Activated CD8-positive, alpha-beta memory T cell treated with anti-CD3 and anti-CD28 coated beads for 48 hours (primary cell): ENCODE measurements at places on chromosomes 16 and 17.

GRCh38 chr16:46613352-46613751, 7.8 kb downstream of the SHCBP1 start:
- no peak for DNase-seq

DNA sequence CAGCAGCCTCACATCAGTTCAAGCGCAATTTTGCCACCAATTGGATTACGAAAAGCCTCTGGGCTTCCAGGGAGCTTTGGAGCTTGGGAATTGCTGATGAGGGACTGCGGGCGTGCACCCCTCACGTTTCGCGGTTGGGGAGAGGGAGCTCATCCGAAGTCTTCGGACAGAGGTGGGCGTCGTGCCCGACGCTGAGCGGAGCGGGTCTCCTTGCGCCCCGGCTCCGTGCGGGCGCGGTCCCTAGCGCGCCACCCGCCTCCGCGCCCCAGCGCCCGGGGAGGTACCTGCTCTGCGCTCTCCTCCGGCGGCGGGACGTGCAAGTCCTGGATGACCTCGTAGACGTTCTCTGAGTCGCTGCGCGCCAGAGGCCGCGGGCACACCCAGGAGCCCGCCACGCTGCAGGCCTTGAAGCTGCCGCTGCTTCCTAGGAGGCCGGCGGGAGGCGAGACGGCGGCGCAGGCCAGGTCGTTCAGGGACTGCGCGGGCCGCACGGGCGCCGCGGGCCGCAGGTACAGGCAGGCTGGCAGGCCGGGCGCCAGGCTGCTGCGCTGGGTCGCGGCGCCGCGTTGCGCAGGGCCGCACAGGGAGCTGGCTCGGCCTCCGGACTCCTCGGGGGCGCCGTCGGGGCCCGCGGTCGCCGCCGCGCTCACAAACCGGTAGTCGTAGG, 3.2 kb downstream of the ARHGAP27 start:
- DNase-seq: no peak

DNA sequence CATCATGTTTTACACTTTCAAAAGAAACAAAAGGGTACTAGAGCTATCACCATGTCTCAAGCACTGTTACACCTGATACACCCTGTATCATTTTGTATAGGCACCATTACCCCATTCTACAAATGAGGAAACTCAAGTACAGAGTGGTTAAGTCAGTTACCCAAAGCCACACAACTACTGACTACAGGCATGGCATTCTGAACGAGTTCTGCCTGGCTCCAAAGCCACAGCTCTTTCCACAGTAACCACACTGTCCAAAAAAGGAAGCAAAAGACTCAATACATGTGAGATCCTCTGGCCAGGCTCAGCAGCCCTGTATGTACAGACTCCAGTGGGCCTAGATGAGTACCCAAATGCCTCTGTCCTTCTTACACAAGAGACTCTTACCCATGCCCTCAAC, 4.7 kb downstream of the DYNC1LI2 start:
- no peak for DNase-seq

DNA sequence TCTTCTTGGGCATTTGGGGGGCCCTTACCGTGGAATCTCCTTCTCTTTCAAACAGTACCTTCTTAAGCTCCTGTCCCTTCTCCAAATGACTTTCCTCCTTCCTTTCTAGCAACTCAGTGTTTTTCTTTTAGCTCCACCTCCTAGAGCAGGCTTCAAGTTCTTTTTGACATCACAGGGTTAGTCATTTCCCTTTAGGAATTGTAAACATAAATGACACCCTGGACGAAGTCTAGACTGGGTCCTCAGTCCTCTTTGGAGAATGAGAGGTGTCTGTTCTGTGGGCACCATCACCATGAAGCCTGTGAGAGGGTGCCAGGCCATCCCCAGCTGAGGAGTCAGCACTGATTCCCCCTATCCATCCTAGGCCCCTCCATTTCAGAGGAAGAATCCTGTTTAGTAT, 94.7 kb downstream of the SALL1 start:
- no peak for DNase-seq

DNA sequence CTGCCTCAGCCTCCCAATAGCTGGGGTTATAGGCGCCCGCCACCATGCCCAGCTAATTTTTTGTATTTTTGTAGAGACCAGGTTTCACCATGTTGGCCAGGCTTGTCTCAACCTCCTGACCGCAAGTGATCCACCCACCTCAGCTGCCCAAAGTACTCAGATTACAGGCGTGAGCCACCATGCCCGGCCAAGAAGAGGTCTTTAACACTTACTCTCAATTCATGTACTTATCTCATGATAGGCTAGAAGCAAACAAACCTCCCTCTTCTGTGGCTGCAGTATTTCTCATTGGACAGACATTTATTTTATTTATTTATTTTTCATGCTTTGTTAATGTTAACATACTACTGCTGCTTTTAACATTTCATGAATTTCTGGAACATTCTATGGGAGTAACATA, 7.0 kb upstream of the NT5C start:
- DNase-seq: no peak

DNA sequence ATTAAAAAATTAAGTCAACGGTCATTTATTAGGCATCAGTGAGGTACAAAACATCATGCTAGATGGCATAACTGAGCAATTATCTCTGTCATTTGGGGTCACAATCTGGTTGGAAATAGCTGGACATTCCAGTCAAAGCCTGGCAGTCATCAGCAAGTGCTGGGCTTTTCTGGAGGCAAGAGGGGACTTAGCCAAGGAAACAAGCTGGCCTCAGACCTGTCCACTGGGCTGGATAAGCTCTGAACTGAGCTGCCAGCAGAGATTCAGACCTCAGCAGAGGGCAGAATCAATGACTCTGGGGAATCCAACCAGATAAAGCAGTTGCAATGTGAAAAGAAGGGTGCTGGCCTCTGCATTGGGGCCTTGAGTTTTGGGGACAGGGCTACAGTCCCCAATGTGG, 161.9 kb upstream of the NOL11 start:
- no peak for DNase-seq

- DNase-seq: no peak
These were observed 421.7 kb upstream of the C16orf82 start for GRCh38 chr16:26644912-26645543.

GRCh38 chr16:30761427-30761927, 385 bp downstream of the CFAP119 start:
- peak; percentile 36 for DNase-seq

- DNase-seq: no peak
These were observed 1.2 kb downstream of the CCDC137 start for GRCh38 chr17:81667754-81668153.

DNA sequence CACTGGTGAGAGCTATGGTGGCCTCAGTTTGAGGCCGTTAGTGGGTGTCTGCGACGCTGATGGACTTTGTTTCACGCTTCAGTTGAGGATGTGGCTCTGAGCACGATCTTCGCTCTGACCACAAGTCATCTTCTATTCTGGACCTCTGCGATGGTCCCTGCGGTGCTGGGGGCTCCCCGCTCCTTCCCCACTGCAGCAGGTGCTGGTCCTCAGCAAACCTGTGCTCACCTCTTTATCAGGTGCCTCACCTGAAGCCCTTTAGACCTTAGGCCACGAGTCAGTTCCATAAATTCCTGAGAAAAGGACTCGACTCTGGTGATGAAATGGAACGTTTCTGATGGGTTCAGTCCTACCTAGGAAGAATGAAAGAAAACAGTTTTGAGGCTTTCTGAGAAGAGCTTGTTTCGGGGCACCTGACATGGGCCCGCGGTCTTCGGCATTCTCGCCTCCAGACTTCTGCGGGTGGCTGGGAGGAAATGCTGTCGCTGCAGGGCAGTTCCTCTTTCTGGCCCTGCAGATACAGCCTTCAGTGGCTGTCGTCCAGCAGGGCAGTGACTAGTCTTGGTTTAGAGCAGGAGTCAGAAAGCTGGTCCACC, 4.7 kb downstream of the KCTD5 start:
- no peak for DNase-seq

DNA sequence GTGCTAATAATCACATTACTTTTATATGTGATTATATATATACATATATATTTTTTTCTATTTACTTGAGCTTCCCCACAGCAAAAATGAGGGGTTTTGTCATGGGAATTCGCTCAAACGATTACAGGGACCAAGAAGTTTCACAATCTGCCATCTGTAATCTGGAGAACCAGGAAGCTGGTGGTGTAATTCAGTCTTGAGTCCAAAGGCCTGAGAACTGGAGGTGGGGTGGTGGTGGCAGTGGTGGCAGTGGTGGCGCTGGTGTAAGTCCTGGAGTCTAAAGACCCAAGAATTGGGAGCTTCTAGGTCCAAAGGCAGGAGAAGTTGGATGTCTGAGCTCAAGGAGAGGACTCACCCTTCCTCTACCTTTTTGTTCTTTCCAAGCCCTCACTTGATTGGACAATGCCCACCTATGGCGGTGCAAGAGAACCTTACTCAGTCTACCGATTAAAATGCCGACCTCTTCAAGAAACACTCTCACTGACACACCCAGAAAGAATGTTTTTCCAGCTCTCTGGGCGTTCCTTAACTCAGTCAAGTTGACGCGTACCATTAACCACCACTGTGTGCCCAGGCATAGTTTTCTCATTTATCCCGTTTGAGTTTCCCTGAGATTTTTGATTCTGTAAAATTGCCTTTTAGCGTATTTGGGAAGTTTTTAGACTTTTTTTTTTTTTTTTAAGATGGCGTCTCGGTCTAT, 31.9 kb downstream of the POLR2A start:
- no peak for DNase-seq

DNA sequence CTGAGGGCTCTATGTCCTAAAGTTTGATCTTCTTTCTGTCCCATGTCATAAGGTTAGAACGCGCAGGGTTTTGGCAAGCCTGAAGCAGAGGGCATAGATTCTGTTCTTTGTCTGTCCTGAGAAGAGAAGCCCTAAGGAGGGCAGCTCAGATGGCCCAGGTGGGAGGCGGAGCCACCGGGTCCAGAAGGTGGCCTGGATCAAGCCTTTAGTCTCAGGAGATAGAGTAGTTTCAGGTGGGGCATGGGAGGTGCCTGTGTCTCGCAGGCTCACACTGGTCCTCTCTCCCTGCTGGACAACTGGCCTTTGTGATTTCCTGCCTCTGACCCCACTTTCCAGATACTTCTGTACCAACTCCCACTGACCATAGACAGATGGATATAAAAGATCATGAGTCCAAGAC, 44.2 kb upstream of the DNAJA2 start:
- DNase-seq: no peak

GRCh38 chr17:67421869-67422273, 44.8 kb downstream of the PITPNC1 start:
- DNase-seq: no peak

GRCh38 chr17:44037471-44037870, 22.7 kb upstream of the TMEM101 start:
- DNase-seq: no peak

- no peak for DNase-seq
These were observed 19.9 kb downstream of the ARL4D start for GRCh38 chr17:43418441-43419374.

GRCh38 chr17:49069585-49070273, 62.8 kb upstream of the B4GALNT2 start:
- no peak for DNase-seq

- no peak for DNase-seq
These were observed 174.8 kb upstream of the FOXF1 start for GRCh38 chr16:86335266-86336172.

- no peak for DNase-seq
These were observed 4.6 kb downstream of the ITGA2B start for GRCh38 chr17:44384823-44385286.

DNA sequence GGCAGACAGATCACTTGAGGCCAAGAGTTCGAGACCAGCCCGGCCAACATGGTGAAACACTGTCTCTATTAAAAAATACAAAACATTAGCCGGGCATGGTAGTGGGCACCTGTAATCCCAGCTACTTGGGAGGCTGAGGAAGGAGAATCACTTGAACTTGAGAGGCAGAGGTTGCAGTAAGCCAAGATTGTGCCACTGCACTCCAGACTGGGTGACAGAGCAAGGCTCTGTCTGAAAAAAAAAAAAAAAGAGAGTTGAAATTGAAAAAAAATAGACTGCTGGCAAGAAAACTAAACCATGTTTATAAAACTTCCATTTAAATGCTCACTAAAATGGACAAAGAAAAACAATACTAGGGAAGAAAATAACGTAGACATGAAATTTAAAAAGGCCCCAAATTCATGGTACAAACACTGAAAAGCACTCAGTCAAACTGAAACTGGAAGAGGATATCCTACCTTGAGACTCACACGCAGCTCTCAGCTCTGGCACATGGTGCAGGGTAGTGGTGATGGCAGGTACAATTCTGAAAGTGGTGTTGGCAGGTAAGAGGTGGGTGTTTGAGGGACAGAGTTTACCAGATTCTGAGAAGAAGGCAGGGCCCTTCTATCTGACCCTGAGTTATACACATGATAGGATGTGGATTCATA, 19.3 kb downstream of the CNTROB start:
- peak; percentile 13 for DNase-seq

DNA sequence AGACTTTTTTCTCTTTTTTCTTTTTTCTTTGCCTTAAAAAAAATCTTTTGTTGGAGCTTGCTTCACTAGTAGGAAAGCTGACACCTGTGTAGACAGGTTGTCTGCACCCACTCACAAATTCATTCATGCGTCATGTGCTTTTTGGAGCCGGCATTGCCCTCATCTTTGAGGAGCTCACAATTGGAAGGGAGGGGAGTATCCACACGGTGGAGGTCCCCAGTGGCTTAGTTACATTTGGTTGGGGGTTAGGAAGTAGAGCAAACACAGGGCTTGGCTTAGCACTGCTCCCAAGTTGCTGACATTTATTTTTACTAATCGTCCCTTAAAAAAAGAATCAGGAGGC, 18.7 kb upstream of the MEIOB start:
- no peak for DNase-seq

DNA sequence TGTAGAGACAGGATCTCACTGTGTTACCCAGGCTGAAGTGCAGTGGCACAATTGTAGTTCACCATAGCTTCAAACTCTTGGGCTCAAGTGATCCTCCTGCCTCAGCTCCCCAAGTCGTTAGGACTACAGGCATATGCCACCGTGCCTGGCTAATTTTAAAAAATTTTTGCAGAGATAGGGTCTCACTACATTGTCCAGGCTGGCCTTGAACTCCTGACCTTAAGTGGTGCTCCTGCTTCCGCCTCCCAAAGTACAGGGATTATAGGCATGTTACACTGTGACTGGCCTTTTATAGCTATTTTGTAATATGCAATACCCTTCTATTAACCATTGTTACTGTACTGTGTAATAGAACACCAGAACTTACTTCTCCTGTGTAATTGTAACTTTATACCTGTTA, 139.3 kb upstream of the ZNF267 start:
- no peak for DNase-seq
